ENCODE measurements at places on chromosomes 4 and X.

DNA sequence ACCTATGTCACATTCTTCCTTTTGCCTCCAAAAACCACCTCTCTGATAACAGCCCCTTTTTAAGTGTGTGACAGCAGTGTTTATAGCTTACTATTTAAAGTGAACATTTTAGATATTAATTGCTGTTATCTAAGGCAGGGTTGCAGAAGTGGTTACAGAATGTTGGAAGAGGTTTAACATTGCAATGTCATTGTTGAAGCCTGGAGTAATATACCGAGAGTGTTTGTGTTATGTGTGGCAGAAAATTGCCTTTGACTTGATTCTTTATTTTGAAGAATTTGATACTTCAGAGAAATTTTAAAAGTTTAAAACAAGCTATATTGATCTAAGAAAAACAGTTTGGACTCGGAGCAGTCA lies 37.1 kb downstream of the SMARCAD1 start:
- DNase-seq: no peak

GRCh38 chr4:38318737-38319455 lies 345.1 kb upstream of the KLF3 start:
- peak; percentile 61 for DNase-seq

- no peak for DNase-seq
These were observed 220.0 kb downstream of the ENOX2 start for GRCh38 chrX:130682990-130683389.

GRCh38 chr4:158159054-158159717 lies 13.6 kb downstream of the GASK1B start:
- DNase-seq: no peak

GRCh38 chr4:188305690-188306089 lies 166.4 kb downstream of the TRIML1 start:
- DNase-seq: no peak

GRCh38 chr4:57866468-57867171 lies 756.4 kb upstream of the IGFBP7 start:
- no peak for DNase-seq

- no peak for DNase-seq
These were observed 142.1 kb downstream of the APBB2 start for GRCh38 chr4:41072021-41072777.

DNA sequence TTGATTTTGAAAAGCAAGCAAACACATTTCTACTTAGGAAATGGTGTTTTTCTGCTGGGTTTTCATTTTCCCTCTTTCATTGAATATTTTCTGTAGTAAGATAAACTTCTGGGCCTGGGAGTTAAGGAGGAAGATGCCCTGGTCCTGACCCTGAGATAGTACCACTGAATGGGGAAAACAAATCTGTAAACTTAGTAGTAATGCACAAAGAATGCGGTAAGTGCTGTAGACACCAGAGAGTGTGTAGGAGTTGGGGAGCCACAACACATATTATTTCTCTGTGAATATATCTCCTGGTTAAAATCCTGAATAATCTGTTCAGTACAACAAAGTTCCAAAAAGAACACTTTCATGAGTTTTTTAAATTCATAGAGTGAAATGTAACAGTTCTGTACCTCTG lies 178.3 kb downstream of the MAPK10 start:
- DNase-seq: no peak

DNA sequence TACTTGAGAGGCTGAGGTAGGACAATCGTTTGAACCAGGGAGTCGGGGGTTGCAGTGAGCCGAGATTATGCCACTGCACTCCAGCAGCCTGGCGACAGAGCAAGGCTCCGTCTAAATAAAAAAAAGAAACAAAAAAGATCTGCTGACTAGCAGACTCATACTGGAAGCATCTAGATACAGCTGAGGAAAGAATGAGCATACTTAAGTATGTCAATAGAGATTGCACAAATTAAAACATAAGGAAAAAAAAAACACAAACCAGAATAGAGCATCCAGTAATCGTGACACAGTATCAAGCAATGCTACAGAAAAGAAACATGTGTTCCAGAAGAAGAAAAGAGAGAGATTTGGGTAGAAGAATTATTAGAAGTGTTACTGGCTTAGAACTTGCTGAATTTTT lies 105.5 kb upstream of the SPOCK3 start:
- DNase-seq: no peak
